Anterior cingulate cortex (tissue), 58 donors: ENCODE measurements at places on chromosomes 16 and 17.
A peak's percentile ranks its signal among the peaks of the same experiment; 100 is the strongest.

DNA sequence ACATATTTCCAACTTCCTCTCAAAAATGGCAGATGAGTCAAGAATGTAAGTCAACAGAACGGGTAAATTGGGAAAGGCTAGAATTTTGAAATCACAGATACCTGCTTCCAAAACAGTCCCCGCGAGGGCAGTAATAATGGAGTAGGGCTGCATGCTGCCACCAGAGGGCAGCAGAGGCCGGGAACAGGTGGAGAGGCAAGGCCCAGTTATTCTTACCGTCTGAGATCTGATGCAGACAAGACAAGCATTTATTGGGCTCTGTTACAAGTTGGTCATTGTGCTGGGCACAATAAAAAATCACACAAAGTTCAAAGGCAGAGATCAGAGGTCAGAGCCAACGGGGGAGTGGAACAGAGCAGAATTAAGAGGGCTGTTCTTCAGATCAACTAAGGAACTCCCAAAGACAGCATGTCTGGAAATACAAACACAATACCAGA, 8.8 kb upstream of the MLKL start:
- DNase-seq: peak; percentile 27

DNA sequence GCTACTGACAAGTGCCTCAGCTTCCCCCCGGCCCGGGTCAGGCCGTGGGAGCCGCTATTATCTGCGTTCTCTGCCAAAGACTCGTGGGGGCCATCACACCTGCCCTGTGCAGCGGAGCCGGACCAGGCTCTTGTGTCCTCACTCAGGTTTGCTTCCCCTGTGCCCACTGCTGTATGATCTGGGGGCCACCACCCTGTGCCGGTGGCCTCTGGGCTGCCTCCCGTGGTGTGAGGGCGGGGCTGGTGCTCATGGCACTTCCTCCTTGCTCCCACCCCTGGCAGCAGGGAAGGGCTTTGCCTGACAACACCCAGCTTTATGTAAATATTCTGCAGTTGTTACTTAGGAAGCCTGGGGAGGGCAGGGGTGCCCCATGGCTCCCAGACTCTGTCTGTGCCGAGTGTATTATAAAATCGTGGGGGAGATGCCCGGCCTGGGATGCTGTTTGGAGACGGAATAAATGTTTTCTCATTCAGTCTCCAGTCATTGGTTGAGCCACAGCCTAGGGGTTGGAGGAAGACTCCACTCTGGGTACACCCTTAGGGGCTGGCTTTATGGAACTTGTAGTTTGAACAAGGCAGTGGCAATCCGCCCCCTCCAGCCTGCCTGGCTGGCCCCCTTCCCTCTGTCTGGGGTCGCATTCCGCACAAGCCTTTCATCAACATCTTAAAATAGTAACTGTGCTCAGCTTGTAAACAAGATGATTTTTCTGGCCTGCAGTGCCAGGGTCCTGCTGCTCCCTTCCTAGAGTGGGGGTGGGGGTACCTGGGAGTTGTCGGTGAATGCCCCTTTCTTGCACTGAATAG, 4.1 kb downstream of the SYNGR2 start:
- no peak for DNase-seq

GRCh38 chr17:36203335-36203734, 6.8 kb upstream of the CCL3L1 start:
- DNase-seq: no peak

DNA sequence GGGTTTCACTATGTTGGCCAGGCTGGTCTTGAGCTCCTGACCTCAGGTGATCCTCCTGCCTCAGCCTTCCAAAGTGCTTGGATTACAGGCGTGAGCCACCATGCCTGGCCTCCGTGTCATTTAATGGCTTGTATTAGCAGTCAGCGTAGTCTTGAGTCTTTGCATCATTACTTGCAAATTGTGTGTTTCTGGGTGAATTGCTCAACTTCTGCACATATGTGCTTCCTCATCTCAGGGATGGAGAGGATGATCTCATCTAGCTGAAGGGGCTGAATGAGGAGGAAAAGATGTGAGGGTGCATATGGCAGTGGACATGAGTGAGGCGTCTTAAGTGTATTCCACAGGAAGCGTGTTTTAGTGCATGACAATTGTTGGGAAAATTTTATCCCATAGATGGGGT, 155.8 kb downstream of the SNX29 start:
- no peak for DNase-seq

GRCh38 chr17:65553009-65553645, 8.3 kb downstream of the AXIN2 start:
- DNase-seq: no peak

GRCh38 chr17:78349891-78350642, 9.8 kb downstream of the SOCS3 start:
- DNase-seq: no peak

GRCh38 chr17:49549691-49550678, 25.7 kb upstream of the NXPH3 start:
- no peak for DNase-seq

GRCh38 chr17:507441-507840, 154.8 kb upstream of the RPH3AL start:
- no peak for DNase-seq

DNA sequence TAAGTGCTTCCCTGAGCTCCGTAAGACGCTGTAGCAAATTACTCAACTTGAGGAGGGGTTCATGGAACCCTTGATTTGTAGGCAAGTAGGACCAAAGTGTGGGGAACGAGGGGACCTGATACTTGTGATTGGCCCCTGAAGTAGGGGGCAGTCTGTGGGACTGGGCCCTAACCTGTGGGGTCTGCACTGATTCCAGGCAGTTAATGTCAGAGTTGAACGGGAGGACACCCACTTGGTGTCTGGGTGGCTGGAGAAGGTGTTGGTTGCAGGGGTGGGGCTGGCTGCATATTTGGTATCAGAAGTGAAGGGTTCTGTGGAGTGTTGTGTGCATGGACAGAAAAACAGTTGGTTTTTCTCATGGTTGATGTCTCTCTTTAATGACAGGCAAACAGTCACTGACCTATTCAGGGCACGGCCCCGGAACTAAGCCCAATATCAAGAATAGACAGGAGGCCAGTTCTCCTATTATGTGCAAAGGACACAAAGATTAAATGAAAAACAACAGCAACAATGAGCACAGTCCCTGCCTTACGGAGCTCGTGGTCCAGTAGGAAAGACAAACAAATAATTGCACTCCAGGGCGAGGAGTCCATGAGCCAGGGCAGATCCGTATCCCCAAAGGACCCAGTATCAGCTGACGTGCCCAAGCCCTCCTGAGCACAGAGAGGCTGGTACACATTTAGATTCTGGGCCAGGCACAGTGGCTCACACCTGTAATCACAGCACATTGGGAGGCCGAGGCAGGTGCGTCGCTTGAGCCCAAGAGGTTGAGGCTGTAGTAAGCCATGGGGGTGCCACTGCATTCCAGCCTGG, 19.2 kb downstream of the MXRA7 start:
- DNase-seq: no peak

DNA sequence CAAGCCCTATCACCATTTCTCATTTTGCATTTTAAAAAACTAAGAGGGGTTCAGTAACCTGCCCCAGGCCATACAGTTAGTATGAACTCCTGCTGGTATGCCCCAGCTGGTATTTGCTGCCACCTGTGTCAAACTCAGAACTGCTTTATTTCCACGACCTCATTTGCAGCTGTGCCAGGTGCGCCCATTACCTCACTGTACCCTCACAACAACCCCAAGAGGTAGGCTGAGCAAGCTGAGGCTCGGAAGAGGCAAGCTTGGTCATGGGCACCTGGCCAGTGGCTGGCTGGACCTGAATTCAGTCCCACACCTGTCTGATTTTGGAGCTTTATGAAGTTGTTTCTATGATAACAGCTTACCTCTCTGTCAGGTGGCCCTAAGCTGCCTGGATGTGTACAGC, 7.6 kb downstream of the EPN2 start:
- no peak for DNase-seq

DNA sequence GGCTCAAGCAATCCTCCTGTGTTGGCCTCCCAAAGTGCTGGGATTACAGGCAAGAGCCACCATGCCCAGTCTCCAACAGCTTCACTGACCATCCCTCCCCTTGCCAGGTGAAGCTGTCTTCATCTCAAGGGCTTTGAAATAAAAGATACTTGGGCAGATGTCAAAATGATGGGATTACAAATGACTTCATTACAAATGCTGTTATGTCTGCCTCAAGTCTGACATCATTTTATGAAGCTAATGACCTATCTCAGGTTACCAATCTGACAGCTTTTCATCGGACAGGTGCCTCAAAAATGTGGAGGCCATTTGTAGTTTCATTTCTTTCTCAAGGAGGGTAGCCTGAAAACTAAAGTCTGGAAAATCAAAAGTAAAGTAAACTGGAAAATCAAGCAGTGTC, 323.7 kb upstream of the TBX2 start:
- DNase-seq: no peak

DNA sequence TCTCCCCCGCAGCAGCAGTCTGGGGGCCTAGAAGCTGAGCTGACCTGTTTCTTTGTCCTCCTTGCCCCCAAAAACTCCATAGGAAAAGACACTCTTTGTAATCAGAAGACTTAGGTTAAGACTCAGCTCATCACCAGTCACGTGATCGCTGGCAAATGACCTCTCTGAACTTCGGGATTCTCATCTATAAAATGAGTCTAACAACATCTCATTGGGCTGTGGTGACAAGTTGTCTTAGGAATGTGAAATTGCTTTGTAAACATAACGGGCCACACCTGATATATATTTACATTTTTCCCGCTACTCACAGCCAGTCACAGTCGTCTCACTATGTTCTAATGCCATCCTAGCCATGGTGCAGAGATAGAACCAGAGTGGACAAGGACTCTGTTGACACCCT, 86.0 kb upstream of the LHX1 start:
- DNase-seq: no peak

- peak; percentile 64 for DNase-seq
Measured at GRCh38 chr17:39219647-39220154, 6.0 kb downstream of the STAC2 start.

DNA sequence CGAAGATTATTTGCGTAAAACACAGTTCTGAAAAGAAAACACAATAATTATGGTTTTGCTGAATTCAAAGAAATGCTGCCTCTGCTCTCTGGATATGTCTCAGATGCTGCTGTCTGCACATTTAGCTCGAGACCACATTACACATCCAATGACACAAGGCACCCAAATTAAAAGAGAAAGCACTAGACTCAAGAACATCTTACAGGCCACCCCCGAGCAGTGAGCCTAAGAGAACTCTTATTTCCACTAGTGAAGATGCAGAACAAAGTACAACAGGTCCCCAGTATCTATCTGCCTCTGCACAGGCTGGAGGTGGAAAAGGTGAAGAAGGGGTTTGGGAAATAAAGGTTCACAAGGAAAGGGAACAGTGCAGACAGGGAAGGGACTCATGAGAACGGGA, 33.5 kb downstream of the GRB2 start:
- no peak for DNase-seq

GRCh38 chr16:22624038-22624799, 113.5 kb downstream of the NPIPB5 start:
- no peak for DNase-seq

- no peak for DNase-seq
Measured at GRCh38 chr17:15451680-15452079, 15.7 kb downstream of the CDRT4 start.

- no peak for DNase-seq
Measured at GRCh38 chr17:56679115-56679776, 85.7 kb downstream of the NOG start.

DNA sequence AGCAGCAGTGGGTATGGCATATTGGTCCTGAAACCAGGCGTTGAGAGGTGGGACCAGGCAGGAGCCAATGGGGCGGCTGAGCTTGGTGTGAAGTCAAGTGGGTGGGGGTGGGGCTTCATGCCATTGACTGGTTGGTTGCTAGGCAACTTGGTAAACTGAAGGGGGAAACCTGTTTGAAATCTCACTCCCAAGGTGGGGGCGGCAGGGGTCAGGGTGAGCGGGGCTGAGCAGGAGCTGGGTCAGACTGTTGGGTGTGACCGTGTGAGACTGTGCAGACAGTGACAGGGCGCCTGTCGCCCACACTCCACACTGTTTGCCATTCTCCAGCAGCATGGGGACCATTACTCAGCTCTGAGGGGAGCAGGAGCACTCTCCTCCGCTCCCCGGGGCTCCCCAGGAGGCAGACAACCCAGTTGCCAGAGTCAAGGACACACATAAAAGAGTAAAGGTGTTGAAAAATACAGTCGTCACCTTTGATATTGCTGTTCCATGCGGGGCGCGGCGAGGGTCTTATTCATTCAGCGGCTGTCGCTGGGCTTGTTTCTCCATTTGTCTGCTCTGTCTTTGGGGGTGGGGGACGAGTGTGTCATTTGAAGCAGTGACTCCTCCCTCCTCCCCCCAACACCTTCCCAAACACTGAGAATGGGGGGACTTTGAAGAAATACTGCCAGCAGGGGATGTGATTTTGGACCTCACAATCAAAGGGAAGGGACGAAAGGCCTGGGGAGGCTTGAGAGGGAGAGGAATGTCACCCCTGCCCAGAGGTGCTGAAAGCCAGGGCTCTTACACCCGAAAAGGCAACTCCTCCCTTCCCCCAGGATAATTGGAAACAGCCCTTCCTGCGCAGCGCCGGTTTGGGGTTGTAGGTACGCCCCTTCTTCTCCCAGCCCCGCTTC, 1.2 kb upstream of the EFNB3 start:
- DNase-seq: peak; percentile 13

DNA sequence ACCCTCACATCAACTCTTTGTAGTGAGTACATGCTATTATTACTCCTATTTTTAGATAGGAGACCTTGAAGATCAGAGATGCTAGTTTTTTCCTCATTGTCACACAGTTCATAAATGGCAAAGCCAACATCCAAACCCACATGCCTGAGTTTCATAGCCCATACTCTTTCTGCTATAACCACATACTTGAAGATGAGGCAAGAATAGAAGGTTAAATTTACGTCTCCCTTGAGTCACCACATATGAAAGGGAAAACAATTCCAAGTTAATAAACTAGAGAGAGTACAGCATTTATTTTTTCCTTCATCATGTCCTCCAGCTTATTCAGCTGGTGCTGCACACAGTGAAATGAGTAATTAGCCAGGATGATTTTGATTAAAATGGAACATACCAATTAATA, 23.7 kb downstream of the NUDT7 start:
- no peak for DNase-seq

- DNase-seq: no peak
Measured at GRCh38 chr17:8894673-8895578, 27.5 kb upstream of the PIK3R6 start.

- DNase-seq: no peak
Measured at GRCh38 chr17:73657473-73658116, 13.3 kb upstream of the SDK2 start.

GRCh38 chr17:27746881-27747280, 53.4 kb downstream of the NOS2 start:
- DNase-seq: no peak

DNA sequence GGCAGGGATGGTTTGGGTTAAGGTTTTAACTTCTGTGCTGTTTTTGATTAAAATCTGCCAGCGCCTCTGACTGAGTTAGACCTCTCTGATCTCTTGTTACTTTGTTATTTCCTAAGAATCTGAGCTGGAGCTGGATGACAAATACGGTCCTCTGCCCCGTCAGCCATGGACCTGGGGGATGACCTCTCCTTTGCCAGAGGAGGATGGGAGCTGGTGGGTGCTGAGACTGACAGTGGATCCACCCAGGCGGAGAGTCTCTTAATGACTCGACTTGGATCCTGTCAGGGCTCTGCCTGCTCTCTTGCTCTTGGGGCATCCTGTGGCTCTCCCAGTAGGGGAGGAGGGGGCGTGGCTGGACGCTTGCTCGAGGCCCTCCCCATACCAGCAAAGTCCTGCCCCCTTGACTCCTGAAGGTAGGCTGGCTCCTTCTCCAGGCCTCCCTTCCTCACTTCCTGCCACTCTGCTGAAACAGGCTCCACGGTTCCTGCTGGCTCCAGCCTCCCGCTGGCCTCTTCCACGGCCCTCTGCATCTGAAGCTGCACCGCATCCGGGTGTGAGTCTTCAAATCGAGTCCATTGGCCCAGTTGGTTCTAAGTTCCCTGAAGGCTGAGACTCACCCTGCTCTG, 24.8 kb upstream of the MAP3K14 start:
- DNase-seq: no peak

GRCh38 chr17:45282683-45283644, 21.1 kb upstream of the SPATA32 start:
- peak; percentile 28 for DNase-seq
